H1 (cell line): ENCODE measurements at places on chromosomes 7 and 10.

DNA sequence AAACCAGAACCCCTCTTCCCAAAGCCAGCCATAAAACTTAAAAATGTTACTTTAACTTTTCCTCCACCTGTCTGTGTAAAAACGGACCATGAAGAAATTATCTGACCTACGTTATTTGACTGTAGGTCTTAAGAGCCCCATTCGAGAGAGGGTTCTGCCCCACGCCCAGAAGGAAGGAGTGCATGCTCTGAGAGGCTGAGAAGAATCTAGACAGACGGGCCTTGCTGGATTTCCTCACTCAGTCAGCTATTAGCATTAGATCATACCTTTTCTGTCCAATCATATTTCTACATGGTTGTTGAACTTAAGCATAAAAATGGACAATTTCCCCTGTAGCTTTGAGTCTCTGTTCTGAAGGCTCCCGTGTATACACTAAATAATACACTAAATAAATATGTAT lies 38.1 kb upstream of the WDR11 start:
- peaks cover 5% of the 10 kb centered on the region; the same call in 1 of the 2 replicates for H3K4me1 ChIP-seq
- no peaks in the 10 kb centered on the region for H3K27me3 ChIP-seq
- no peaks in the 10 kb centered on the region for H3K36me3 ChIP-seq
- DNase-seq = no peak
- no peak overlapping the region for H3K4me3 ChIP-seq

DNA sequence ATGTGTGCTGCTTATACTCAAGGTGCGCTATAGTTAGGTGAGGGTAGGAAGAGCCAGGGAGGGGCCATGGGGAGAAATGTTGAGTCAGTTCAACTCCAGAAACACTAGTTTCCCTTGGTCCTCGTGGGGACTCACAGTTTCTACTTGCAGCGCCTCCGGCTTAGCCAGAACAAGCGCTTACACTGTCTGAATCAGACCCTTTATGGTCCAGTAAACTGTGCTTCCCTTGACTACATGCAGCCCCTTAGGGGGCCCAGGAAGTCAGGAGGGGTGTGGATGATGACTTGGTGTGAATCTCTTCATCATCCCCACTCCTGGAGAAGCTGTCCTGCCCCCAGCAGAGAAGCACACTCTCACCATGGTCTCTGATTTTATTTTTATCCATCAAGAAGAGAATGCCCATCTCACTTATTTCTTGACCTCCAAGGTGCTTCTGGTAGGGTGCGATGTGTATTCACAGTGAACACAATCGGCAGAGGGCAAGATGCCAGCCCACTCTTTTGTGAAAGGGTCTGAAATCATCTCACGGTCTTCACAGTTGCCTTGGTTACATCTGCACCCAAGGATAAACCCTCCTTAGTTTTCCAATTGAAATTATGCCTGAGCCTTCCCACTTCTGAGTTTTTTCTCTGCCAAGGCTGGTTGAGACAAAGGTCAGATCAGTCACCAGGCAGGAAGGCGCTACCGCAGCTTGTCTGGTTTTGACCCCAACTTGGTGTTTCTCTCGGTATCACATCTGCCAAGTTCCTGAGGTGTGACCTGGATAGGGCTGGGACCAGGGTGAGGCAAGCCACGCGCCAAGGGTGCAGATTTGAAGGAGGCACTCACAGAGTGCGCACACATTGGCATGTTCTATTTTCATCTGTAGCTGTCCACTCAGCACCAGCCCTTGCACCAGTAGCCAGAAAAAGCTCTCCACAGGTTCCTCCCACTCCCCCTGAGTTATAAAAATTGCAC lies 62.7 kb upstream of the LRRC4 start:
- no peaks in the 10 kb centered on the region for H3K27me3 ChIP-seq
- peaks cover 21% of the 10 kb centered on the region for H3K36me3 ChIP-seq
- no peak overlapping the region for H3K4me3 ChIP-seq
- H3K27ac ChIP-seq = no peak overlapping the region
- H3K4me1 ChIP-seq = peaks cover 2% of the 10 kb centered on the region; the same call in 1 of the 2 replicates

DNA sequence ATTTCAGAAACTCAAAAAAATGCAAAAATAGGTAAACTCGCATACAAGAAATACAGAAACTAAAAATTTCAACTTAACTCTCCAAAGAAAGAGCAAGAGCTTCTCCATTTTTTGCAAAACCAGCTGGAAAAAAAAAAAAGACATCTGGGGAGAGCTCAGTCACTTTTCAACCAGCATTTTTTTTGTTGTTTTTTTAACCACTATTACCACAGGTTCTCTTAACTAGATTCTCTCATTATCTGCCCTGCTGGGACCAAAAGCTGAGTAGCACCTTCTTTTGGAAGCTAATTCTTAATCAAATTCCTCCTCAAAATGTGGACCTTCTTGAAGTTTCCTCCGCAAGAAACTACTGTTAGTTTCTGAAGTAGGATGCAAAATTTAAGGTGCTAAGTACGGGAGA lies 14.2 kb downstream of the IGF2BP3 start:
- DNase-seq = no peak
- H3K27ac ChIP-seq = no peak overlapping the region
- peaks cover 13% of the 10 kb centered on the region for H3K4me1 ChIP-seq
- peak overlapping the region; percentile 22; the same call in 1 of the 2 replicates for H3K4me3 ChIP-seq

- no peak overlapping the region for H3K4me3 ChIP-seq
- peaks cover 9% of the 10 kb centered on the region for H3K4me1 ChIP-seq
- no peaks in the 10 kb centered on the region for H3K36me3 ChIP-seq
- H3K27me3 ChIP-seq = peaks cover 8% of the 10 kb centered on the region
Observed at GRCh38 chr10:15482156-15482555, 111.1 kb upstream of the FAM171A1 start.

GRCh38 chr10:130378556-130379400 lies 242.6 kb downstream of the GLRX3 start:
- no peak for DNase-seq
- H3K27me3 ChIP-seq = no peaks in the 10 kb centered on the region
- no peaks in the 10 kb centered on the region for H3K4me1 ChIP-seq
- no peak overlapping the region for H3K27ac ChIP-seq
- H3K36me3 ChIP-seq = no peaks in the 10 kb centered on the region
- no peak overlapping the region for H3K4me3 ChIP-seq

DNA sequence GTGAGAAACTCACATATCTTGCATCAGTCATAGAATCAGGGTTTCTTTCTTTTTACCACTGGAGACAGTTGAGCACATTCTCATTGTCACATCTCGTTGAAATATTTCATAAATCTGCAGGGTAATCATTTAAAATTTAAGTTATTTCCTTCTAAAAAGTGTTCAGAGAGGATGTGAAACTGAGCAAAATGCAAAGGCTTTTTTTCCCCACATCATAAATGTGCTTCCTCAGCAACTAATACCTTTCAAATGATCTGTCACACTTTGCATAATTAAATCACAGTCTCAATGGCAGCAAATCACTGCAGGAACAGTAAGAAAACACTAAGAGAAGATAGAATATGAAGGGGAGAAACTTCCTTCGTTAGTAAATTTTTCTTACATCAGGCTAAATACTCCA lies 187.5 kb downstream of the EVX1 start:
- DNase-seq = no peak
- no peaks in the 10 kb centered on the region for H3K36me3 ChIP-seq
- H3K4me3 ChIP-seq = no peak overlapping the region
- H3K27ac ChIP-seq = no peak overlapping the region
- peaks cover 12% of the 10 kb centered on the region for H3K4me1 ChIP-seq
- no peaks in the 10 kb centered on the region for H3K27me3 ChIP-seq

- H3K4me1 ChIP-seq = no peaks in the 10 kb centered on the region
- no peak for DNase-seq
- peaks cover 18% of the 10 kb centered on the region for H3K36me3 ChIP-seq
- no peak overlapping the region for H3K4me3 ChIP-seq
Observed at GRCh38 chr7:134946260-134946659, 40.0 kb upstream of the AGBL3 start.

DNA sequence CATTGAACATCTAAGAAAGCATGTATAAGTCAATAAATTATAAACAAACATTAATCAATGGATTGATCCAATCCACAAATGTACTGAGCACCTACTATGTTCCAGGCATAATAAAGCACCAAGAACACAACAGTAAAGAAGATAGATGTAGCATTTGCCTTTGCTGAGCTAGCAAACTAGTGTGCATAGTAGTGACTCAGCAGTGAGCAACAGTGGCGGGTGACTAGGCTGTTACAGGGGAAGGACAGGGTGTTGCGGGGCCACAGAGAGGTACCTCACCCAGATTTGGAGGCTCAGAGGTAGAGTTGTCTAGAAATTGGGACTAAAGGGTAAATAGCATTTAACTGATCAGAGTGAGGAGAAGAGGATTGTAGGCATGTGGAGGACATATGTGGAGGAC lies 83.6 kb downstream of the NXPH1 start:
- no peaks in the 10 kb centered on the region for H3K27me3 ChIP-seq
- H3K27ac ChIP-seq = no peak overlapping the region
- H3K36me3 ChIP-seq = no peaks in the 10 kb centered on the region
- H3K4me1 ChIP-seq = no peaks in the 10 kb centered on the region
- no peak overlapping the region for H3K4me3 ChIP-seq

DNA sequence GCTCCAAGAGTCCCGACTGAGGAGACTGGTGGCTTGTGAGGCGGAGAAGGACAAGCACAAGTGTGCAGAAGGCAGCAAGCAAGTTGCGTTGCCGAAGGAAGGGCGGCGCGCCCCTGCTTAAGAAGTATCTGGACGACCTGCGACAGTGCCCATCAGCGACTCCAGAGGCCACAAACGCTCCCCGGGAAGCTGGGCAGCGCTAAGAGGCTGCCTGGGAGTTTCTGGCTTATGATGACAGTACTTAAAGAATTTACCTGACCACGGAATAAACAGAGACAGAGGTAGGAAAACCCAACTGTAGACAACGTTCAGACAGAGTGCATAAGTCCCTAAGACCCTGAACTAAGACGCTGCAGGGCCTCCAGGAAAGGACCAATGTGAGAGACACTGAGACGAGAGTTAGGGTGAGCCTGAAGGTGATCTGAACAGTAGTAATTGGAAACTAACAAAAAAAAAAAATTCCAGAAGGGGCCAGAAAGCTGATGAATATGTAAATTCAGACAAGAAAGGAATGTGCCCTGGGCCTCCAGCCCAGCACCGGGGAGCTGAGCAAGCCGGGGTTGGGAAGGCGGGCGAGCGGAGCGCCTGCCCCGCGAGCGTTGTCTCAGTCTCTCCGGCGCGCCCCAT lies 1.0 kb downstream of the OSBPL3 start:
- peak overlapping the region; percentile 36 for H3K4me3 ChIP-seq
- H3K27ac ChIP-seq = no peak overlapping the region
- DNase-seq = peak; percentile 56
- peaks cover 8% of the 10 kb centered on the region for H3K27me3 ChIP-seq
- no peaks in the 10 kb centered on the region for H3K36me3 ChIP-seq

DNA sequence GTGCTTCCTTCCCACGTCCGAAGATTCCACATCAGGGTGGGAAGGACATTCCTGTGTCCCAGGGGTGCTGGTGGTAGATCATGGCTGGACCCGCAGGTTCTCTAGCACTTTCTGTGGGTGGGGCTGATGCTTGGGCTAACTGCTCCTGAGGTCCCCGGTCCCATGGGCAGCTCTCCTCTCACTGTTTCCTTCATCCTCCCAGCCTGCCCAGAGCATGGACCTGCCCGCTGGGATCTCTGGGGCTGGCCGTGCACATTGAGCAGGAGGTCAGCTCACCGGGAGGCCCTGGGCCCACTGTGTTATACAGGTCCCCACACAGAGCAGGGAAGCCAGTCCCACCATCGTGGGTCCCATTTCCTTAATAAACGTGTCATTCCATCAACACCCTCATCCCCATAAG lies 502.3 kb downstream of the TCERG1L start:
- H3K4me3 ChIP-seq = no peak overlapping the region
- no peaks in the 10 kb centered on the region for H3K4me1 ChIP-seq
- no peaks in the 10 kb centered on the region for H3K36me3 ChIP-seq
- H3K27me3 ChIP-seq = no peaks in the 10 kb centered on the region
- no peak overlapping the region for H3K27ac ChIP-seq
- DNase-seq = no peak

GRCh38 chr7:65937296-65937695 lies 44.7 kb downstream of the GUSB start:
- H3K27me3 ChIP-seq = no peaks in the 10 kb centered on the region
- H3K4me3 ChIP-seq = no peak overlapping the region
- H3K36me3 ChIP-seq = no peaks in the 10 kb centered on the region
- H3K4me1 ChIP-seq = no peaks in the 10 kb centered on the region
- DNase-seq = no peak
- H3K27ac ChIP-seq = no peak overlapping the region

GRCh38 chr10:92848441-92849233 lies at the start of gene EXOC6:
Gene EXOC6, plus strand, starts transcription at chr10:92848520. Its CDS starts 14 bp downstream, at chr10:92848534.
- H3K27ac ChIP-seq = no peak within 1 kb of the TSS; the same call in 1 of the 2 replicates
- DNase-seq = peak; percentile 80
- H3K4me1 ChIP-seq = no peaks in the 10 kb centered on the region

- no peak overlapping the region for H3K4me3 ChIP-seq
- no peaks in the 10 kb centered on the region for H3K27me3 ChIP-seq
- no peak for DNase-seq
- H3K36me3 ChIP-seq = peaks cover 13% of the 10 kb centered on the region
Observed at GRCh38 chr7:75888464-75889222, 9.8 kb downstream of the RHBDD2 start.

GRCh38 chr10:68043030-68043429 lies 32.1 kb downstream of the HERC4 start:
- DNase-seq = no peak
- H3K27me3 ChIP-seq = no peaks in the 10 kb centered on the region
- H3K27ac ChIP-seq = no peak overlapping the region
- H3K4me3 ChIP-seq = no peak overlapping the region
- H3K36me3 ChIP-seq = no peaks in the 10 kb centered on the region
- no peaks in the 10 kb centered on the region for H3K4me1 ChIP-seq

GRCh38 chr7:158997110-158997453 lies 140.7 kb downstream of the DYNC2I1 start:
- peaks cover 42% of the 10 kb centered on the region for H3K27me3 ChIP-seq
- no peaks in the 10 kb centered on the region for H3K36me3 ChIP-seq
- H3K4me1 ChIP-seq = no peaks in the 10 kb centered on the region
- no peak for DNase-seq
- H3K27ac ChIP-seq = no peak overlapping the region

DNA sequence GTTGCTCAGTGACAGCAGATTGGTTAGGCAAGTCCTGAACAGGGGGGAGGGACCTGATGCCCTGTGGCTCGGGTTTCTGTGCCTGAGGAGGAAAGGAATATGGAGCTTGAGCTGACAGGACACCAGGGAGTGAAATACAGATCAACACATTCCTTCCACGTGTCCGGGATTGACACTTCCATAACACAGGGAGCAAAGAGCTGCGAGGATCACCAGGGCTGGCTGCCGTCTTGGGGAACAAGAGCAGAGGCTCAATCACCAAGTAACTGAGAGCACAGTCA lies 36.7 kb upstream of the EFCAB10 start:
- no peak for DNase-seq
- no peak overlapping the region for H3K4me3 ChIP-seq
- H3K36me3 ChIP-seq = peaks cover 11% of the 10 kb centered on the region
- no peaks in the 10 kb centered on the region for H3K27me3 ChIP-seq
- H3K4me1 ChIP-seq = no peaks in the 10 kb centered on the region
